ENCODE measurements at places on chromosomes 2 and 18.
A peak's percentile ranks its signal among the peaks of the same experiment; 100 is the strongest.

DNA sequence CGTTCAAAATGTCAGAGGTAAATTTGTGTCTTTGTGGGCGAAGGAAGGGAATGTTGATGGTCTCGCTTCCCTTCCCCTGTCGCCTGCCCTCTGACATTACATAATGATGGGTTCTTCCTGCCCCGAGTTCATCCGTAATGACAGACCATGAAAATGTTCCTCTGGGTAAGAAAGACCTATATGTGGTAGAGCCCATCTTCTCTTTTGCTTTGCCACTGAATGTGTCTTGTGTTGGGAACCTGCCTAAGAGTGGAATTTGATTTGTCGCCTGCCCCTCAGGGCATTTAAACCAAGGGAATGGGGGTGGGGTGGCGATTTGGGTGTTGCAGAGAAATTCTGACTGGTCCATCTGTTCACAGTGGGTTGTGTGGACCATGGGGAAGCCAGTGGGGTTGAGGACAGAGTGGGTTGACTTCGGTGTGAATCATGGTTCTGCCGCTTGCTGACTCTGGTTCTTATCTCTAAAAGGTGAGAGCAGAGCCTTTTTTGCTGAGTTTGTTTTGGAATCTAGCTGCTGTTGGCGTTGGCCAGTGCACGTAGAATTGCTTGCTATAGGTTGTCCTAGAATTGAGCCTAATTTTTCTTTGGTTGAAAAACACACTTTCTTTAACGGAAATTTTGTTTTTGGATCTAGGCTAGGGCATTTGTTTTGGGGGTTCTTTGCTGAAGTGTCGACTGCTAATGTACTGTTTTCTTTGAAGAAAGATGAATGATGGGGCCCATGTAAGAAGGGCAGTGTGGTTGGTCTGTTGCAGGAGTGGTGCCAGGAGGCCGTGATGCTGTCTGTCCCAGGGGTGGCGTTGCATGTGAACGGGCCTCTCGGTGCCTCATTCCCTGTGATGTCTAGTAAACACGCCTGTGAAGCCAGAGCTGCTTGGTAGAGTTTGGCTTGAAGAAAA is 1.3 kb downstream of the INPP4A start:
- peak; percentile 40 for DNase-seq

DNA sequence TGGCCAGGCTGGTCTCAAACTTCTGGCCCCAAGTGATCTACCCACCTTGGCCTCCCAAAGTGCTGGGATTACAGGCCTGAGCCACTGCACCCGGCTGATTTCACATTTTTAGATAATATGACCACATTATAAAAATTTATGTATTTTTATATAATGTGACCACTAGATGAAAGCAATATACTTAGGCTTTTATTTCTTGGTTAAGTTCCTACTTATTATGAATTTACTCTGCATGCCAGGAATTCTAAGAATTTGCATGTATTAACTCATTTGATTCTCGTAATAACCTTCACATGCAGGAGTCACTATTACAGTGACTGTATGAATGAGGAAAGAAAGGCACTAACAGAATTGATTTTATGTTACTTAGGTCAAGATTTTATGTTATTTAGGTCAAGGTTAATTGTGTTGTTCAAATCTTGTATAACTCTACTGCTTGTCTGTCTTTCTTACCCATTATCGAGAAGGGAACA is 25.6 kb upstream of the CASP8 start:
- DNase-seq: no peak

- DNase-seq: no peak
Observed at GRCh38 chr2:214550786-214551185, 139.9 kb downstream of the VWC2L start.

GRCh38 chr2:111632661-111633060 is 251.3 kb downstream of the ANAPC1 start:
- DNase-seq: no peak

DNA sequence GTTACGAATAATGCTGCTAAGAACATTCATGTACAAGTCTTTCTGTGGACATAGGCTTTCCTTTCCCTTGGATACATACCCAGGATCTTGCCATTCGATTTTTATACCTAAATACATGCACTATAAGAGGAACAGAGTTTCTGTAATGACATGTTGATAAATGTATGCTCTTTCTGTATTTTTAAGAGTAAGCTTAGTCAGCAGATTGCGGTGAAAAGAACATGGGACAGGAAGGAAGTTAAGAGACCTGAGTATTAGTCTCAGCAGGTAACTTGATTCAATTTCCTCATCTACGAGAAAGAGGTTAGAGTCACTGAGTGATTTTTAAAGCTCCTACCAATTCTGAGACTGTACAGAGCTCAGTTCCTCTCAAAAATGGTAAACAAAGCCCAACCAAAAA is 2.6 kb upstream of the TLK1 start:
- DNase-seq: no peak

DNA sequence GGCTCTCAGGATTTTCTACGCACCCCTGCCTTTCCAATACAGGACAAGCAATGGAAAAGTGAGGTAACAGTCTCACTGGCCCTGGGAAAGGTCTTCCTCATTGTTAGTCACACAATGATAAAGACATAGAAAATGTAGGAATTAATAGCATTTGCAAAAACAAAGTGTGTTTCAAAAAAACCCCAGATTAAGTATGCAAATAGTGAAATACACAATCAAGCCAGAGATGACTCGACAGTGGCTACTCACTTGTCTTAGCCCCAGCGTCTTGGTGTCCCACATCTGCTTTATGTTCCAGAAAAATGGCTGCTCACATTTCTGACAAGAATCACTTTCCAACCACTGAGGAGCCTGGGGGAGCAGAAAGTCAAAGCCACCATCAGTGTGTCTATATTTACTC is 47.0 kb upstream of the AP1S3 start:
- no peak for DNase-seq

- DNase-seq: no peak
Observed at GRCh38 chr18:76903386-76903785, 81.0 kb downstream of the ZNF236 start.

- no peak for DNase-seq
Observed at GRCh38 chr2:40628556-40628955, 176.7 kb upstream of the SLC8A1 start.

DNA sequence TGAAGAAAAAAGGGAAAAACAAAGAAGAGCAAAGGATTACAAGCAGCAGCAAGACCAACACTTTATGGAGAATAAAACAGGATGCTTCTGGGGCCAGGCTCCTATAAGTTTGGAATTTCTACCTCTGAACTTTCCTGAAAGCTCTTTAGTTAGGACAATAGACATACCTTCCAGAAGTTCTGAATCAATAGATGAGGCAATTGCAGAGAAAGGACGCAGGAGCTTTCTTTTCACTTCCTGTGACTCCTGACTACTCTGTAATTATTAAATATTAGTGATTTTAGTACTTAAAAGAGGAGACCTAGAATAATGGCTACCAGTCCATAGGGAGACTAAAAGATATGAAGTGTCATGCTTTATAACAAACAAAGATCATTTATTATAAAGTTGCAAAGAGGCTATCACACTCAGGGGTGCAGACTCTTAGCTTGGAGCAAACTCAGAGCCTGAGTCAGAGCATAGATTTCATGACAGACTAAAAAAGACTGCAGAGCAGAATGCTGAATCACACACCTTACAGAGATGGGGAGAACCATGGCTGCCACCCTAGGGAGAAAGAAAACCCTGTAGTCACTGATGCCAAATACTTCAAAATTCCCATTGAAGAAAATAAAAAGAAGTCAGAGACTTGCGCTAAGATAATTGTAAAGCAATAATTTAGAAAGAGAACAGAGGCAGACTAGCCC is 52.5 kb upstream of the FAM136A start:
- no peak for DNase-seq

DNA sequence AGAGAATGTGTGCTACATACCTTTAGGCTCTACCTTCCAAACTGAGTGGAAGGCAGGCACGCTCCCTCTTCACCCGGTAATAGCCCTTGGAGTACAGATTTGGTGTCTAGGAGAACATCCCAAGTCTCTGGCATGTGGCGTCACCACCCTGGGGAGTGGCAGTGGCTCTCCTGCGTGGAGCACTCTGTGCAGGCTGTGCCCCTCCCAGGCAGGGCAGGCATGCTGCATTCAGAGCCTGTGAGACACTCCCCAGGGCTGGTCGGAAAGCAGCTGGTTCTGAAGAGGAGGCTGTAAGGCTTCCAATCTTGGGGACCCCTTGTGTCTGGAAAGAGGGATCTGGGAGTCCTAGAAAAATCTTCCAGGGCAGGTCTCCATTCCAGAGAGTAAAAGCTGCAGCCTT is 193.3 kb downstream of the ANKRD30B start:
- DNase-seq: no peak

GRCh38 chr2:68839260-68839833 is 31.9 kb downstream of the BMP10 start:
- DNase-seq: peak; percentile 27

DNA sequence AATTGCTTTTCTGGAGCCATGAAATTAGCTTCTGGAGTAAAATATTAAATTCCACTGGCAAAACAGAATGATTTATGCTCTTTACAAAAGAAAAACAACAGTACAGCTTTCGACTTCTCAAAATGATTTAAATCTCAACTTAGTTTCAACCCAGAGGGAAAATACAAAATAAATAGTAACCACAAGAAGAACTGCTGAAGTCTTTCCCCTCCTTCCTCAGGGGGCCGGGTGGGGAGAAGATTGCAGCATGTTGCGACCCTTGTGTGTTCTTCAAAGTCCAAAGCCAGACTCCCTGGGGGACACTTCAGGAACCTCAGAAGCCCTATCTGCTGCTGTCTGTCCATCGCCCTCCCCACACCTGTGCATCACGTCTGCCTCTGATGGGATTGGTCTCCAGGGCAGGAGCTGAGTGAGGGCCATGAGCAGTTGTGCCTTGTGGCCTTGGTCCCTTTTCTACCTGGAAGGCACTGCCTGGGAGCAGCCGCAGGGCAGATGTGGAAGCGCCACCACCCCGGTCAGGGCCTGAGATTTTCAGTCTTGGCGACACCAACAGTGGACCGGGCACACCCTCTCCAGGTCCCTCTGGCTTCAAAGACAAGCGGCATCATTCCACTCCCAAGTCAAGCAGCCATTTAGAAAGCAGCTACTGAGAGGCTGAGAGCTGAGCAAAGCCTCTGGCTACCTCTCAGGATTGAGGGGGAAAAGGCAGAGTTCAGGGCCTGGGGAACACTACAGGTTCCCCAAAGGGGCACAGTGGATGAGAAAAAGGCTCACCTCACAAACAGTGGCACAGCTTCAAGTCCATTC is 210.1 kb upstream of the RAB6C start:
- DNase-seq: no peak

DNA sequence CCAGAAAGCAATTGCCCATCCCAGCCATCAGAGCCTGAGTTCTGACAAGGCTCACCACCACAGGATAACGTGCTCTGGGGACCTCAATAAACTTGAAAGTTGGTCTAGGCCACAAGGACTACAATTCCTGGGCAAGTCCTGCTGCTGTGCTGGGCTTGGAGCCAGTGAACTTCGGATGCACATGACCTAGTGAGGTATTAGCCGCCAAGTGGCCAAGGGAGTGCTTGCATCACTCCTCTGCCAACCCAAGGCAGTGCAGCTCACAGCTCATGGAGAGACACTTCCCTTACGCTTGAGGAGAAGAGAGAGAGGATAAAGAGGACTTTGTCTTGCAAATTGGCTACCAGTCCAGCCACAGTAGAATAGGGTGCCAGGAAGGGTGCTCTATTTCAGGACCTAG is 219.6 kb downstream of the MBD2 start:
- DNase-seq: no peak

DNA sequence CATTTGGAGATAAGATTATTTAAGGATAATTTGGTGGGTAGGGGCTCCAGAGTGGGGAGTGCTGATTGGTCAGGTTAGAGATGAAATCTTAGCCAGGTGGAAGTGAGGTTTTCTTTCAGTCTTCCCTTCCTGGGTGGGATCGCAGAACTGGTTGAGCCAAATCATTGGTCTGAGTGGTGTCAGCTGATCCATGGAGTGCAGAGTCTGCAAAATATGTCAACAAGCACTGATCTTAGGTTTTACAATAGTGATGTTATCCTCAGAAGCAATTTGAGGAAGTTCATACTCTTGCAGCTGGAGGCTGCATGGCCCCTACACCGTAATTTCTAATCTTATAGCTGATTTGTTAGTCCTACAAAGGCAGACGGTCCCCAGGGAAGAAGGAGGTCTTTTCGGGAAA is 1483.4 kb upstream of the ZEB2 start:
- DNase-seq: no peak

GRCh38 chr2:219266232-219266631 is 12.5 kb upstream of the TUBA4A start:
- DNase-seq: no peak

Measured in HEK293T (cell line).